ENCODE measurements at places on chromosomes 2 and 18.

DNA sequence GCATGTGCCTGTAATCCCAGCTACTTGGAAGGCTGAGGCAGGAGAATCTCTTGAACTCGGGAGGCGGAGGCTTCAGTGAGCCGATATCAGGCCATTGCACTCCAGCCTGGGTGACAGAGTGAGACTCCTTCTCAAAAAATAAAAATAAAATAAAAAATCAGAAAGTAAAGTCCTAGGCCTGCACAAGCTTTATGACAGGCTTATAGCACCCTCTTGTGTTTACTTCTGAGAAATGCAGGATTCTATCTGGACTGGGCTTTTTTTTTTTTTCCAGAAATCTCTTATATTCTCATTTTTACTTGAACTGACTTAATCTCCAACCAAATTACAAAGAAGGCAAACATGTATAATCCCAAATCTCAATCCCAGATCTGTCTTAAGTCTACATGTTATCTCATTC lies 26.1 kb upstream of the REG3G start:
- DNase-seq: no peak

DNA sequence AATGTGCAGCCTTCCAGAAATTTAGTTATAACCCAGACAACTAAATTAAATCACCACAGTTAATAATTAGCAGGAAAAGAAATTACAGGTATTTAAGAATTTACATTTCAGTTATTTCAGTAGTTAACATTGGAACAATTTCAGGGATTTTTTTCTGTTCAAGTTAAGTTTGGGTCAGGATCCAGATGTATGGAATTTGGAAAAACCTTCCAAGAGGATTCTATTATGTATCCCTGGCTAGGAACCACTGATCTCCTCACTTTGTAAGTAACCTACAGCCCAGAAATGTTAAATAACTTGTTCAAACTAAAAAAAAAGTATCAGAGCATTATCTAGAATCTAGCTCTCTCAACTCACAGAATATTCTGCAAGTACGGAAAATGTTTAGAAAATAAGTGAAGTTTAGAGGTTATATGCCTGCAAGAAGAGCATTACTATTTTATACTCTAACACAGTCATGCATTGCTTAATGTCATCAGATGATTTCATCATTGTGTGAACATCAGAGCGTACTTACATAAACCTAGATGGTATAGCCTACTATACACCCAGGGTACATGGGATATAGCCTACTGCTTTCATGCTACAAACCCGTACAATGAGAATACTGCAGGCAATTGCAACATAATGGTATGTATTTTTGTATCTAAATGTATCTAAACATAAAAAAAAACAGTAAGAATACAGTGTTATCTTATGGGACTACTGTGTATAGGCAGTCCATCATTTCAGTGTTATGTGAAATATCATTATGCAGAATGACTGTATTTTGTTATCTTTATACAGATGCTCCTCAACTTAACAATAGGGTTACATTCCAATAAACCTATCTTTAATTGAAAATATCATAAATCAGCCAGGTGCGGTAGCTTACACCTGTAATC lies 6.1 kb downstream of the NCKAP1 start:
- no peak for DNase-seq

- no peak for DNase-seq
These were observed 4.3 kb downstream of the EPG5 start for GRCh38 chr18:45962866-45963265.

DNA sequence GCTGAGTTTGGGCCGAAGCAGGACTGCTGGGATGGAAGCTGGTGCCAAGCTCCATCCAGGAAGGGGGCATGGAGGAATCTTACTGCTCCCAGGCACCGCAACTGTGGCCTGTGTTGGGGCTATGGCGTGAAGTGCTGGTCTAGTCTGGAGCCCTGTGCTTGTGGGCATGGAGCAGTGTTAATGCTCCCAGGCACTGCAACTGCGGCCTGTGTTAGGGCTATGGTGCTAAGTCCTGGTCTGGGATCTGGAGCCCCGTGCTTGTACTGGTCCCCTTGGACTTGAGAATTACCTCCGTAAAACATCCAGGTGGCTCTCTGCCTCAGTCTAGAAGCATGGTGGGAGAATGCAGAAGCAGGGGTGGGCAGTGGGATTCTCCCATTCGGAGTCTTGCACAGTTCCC lies 1379.4 kb upstream of the ACVR2A start:
- DNase-seq: no peak

DNA sequence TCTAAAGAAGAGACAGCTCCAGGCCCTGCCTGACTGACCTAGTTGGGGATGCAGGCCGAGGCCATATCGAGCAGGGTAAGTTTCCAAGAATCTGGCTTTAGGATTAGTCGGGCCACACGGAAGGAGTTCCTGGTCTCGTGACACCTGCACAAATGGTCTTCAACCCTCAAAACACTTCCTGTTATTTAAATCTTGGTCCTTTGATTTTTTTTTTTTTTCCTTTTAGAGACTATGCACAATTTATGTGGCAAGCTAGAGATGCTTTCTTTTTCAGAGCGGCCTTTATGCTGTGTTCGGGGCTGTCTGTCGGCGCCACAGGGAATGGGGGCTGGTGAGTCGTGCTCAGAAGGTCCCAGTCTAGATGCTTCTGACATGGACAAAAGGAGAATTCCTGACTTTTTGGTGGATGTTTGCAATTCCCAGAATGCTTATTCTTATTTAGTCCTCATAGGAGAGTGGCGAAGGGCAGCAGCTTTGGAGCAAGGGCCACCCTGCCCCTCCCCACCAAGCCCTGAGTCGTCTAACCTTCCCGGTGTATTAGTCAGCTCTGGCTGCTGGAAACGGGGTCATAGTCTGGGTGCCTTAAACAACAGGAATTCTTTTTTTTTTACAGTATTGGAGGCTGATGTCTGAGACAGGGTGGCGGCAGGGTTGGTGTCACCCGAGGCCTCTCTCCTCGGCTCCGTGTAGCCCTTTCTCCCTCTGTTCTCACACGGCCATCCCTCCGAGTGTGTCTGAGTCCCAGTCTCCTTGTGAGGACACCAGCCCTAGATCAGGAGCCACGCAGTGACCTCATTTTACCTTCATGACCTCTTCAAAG lies 27.4 kb downstream of the HPCAL1 start:
- DNase-seq: no peak

GRCh38 chr2:69375494-69376353 lies 11.3 kb downstream of the GFPT1 start:
- DNase-seq: no peak

GRCh38 chr18:50569930-50570329 lies 10.0 kb downstream of the MAPK4 start:
- no peak for DNase-seq
